Neuronal stem cell (in vitro differentiated cells): ENCODE measurements at places on chromosomes 5 and 9.

- H3K27me3 ChIP-seq = no peaks in the 10 kb centered on the region
- H3K36me3 ChIP-seq = peaks cover 48% of the 10 kb centered on the region
- no peak overlapping the region for H3K27ac ChIP-seq
- no peaks in the 10 kb centered on the region for H3K4me1 ChIP-seq
Observed at GRCh38 chr5:122019919-122020590, 58.0 kb downstream of the LOX start.

- H3K27ac ChIP-seq = no peak overlapping the region
- no peak overlapping the region for H3K4me3 ChIP-seq
- no peaks in the 10 kb centered on the region for H3K27me3 ChIP-seq
- H3K4me1 ChIP-seq = no peaks in the 10 kb centered on the region
- no peak for DNase-seq
- no peaks in the 10 kb centered on the region for H3K36me3 ChIP-seq
Observed at GRCh38 chr9:80890124-80890523, 799.2 kb downstream of the TLE1 start.

DNA sequence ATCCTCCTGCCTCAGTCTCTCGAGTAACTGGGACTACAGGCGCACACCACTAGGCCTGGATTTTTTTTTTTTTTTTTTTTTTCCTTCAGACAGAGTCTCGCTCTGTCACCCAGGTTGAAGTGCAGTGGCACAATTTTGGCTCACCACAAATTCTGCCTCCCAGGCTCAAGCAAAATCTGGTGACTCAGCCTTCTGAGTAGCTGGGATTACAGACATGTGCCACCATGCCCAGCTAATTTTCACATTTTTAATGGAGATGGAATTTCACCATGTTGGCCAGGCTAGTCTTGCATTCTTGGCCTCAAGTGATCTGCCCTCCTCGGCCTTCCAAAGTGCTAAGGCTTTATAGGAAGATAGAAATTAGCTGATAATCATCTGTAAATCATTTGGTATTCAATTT lies 43.9 kb downstream of the NSA2 start:
- H3K4me3 ChIP-seq = no peak overlapping the region
- DNase-seq = no peak
- H3K27ac ChIP-seq = no peak overlapping the region
- peaks cover 16% of the 10 kb centered on the region for H3K36me3 ChIP-seq

GRCh38 chr5:72612810-72613209 lies 105.6 kb upstream of the ZNF366 start:
- H3K27me3 ChIP-seq = no peaks in the 10 kb centered on the region
- H3K4me3 ChIP-seq = no peak overlapping the region
- H3K4me1 ChIP-seq = peaks cover 17% of the 10 kb centered on the region

- no peak overlapping the region for H3K4me3 ChIP-seq
Observed at GRCh38 chr9:116049456-116049855, 104.1 kb upstream of the PAPPA start.

DNA sequence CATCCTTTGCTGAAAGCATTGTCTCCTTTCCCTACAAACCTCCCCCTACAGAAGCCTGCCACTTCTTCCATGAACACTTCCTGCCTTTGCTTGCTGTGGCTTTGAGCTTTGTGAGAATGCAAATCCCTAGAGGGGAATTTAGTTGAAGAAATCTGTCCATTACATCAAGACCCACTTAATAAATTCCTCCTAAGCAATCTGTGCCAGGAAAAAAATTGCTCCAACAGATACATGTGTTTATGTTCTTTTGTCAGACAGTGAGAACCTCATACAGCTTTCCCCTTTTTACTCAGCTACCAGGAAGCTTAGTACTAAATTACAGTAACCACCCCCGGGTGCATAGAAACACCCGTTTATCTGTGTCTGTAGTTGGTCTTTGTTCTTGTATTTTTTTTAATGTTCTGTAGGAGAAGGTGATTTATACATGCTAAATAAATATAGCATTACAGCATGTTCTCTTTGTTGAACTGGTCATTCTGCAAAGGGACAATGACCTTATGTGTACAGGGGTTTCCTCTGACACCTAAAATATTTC lies 43.9 kb downstream of the SH3TC2 start:
- no peaks in the 10 kb centered on the region for H3K27me3 ChIP-seq
- no peak overlapping the region for H3K4me3 ChIP-seq
- no peaks in the 10 kb centered on the region for H3K36me3 ChIP-seq
- no peaks in the 10 kb centered on the region for H3K4me1 ChIP-seq

DNA sequence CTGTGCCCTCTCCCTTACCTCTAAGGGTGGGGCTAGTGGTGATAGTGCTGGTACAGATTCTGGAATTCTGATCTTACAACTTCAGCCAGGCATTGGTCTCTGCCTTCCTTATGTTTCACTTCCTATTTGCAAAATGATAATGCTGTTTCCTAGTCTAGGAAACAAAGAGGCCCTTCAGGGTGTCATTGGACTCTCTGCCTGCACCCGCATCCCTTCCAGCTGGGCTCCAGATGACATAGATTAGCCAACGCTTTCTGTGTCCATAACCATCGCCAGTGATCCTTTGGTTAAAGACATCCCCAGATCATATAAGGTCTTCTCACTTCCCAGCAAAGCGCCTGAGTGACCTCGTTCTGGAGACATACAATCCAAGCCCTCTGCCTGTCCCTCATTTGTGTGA lies 180.7 kb downstream of the ERCC6L2 start:
- H3K27ac ChIP-seq = no peak overlapping the region
- no peaks in the 10 kb centered on the region for H3K36me3 ChIP-seq
- H3K4me1 ChIP-seq = no peaks in the 10 kb centered on the region
- H3K27me3 ChIP-seq = no peaks in the 10 kb centered on the region
- no peak overlapping the region for H3K4me3 ChIP-seq

- peaks cover 4% of the 10 kb centered on the region for H3K4me1 ChIP-seq
- no peaks in the 10 kb centered on the region for H3K36me3 ChIP-seq
- no peaks in the 10 kb centered on the region for H3K27me3 ChIP-seq
- DNase-seq = no peak
- no peak overlapping the region for H3K27ac ChIP-seq
Observed at GRCh38 chr5:11377896-11378295, 526.4 kb downstream of the CTNND2 start.

DNA sequence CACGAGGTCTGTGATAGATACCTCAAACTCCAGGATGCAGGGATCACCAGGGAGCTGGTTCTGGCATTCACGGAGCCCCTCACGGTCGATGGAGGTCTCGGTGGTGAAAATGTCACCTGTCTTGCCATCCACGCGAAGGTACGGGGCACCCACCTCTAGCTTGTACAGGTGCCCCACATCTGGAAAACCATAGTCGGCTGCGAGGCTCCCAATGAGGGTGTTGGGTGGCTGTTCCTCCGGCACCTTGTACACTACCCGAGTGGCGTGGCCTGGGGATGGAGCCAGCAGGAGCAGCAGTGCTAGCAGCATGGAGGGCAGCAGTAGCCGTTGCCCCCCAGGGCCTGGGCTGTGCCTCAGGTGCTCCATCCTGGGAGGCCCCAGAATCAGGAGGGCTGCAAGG lies 9.2 kb downstream of the PCDH1 start:
- H3K4me1 ChIP-seq = peaks cover 3% of the 10 kb centered on the region
- H3K4me3 ChIP-seq = no peak overlapping the region
- no peaks in the 10 kb centered on the region for H3K27me3 ChIP-seq

GRCh38 chr9:37542895-37543294 lies 33.3 kb downstream of the FBXO10 start:
- H3K4me1 ChIP-seq = no peaks in the 10 kb centered on the region
- no peak for DNase-seq
- H3K27me3 ChIP-seq = no peaks in the 10 kb centered on the region
- H3K4me3 ChIP-seq = no peak overlapping the region
- H3K36me3 ChIP-seq = peaks cover 14% of the 10 kb centered on the region
- no peak overlapping the region for H3K27ac ChIP-seq

- H3K4me3 ChIP-seq = no peak overlapping the region
- no peak for DNase-seq
- no peak overlapping the region for H3K27ac ChIP-seq
- no peaks in the 10 kb centered on the region for H3K27me3 ChIP-seq
- H3K4me1 ChIP-seq = no peaks in the 10 kb centered on the region
- H3K36me3 ChIP-seq = no peaks in the 10 kb centered on the region
Observed at GRCh38 chr5:68739752-68740151, 354.1 kb upstream of the SLC30A5 start.

- no peaks in the 10 kb centered on the region for H3K27me3 ChIP-seq
- H3K4me3 ChIP-seq = peak overlapping the region; percentile 33
- H3K27ac ChIP-seq = no peak overlapping the region
- peaks cover 92% of the 10 kb centered on the region for H3K36me3 ChIP-seq
Observed at GRCh38 chr9:137762414-137763061, 115.0 kb upstream of the CACNA1B start.

GRCh38 chr5:62561896-62562295 lies 16.7 kb upstream of the LRRC70 start:
- no peak overlapping the region for H3K4me3 ChIP-seq
- no peak overlapping the region for H3K27ac ChIP-seq
- no peaks in the 10 kb centered on the region for H3K4me1 ChIP-seq
- H3K36me3 ChIP-seq = peaks cover 3% of the 10 kb centered on the region
- no peak for DNase-seq

DNA sequence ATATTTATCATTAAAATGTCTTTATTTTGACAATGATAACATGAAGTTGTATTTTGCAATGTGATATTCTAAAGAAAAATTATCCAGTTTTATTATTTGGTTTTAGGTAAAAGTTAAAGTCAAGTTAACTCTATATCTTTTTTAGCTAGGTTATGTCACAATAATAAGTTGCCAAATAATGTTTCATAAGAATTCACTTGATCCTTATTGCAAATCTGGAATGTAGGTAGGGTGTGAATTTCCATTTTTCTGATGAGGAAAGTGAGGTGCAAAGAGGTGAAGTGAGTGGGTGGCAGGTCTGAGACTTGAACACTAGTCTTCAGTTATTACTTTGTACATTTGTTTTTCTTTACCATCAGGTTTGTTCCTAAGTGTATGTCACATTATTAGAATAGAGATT lies 21.5 kb downstream of the SPINK5 start:
- H3K4me3 ChIP-seq = no peak overlapping the region
- no peaks in the 10 kb centered on the region for H3K36me3 ChIP-seq
- H3K4me1 ChIP-seq = peaks cover 6% of the 10 kb centered on the region
- no peak overlapping the region for H3K27ac ChIP-seq
- H3K27me3 ChIP-seq = no peaks in the 10 kb centered on the region
- DNase-seq = no peak

GRCh38 chr9:130825351-130825651 lies 9.8 kb upstream of the ABL1 start:
- no peak for DNase-seq
- no peak overlapping the region for H3K27ac ChIP-seq
- no peaks in the 10 kb centered on the region for H3K27me3 ChIP-seq
- peaks cover 24% of the 10 kb centered on the region for H3K4me1 ChIP-seq

GRCh38 chr5:112245656-112246055 lies 173.4 kb downstream of the EPB41L4A start:
- H3K27me3 ChIP-seq = no peaks in the 10 kb centered on the region
- peaks cover 5% of the 10 kb centered on the region for H3K36me3 ChIP-seq
- DNase-seq = peak; percentile 35
- no peak overlapping the region for H3K27ac ChIP-seq
- H3K4me1 ChIP-seq = peaks cover 17% of the 10 kb centered on the region
- H3K4me3 ChIP-seq = no peak overlapping the region

- H3K36me3 ChIP-seq = no peaks in the 10 kb centered on the region
- no peak for DNase-seq
- H3K27ac ChIP-seq = no peak overlapping the region
- peaks cover 4% of the 10 kb centered on the region for H3K4me1 ChIP-seq
- no peaks in the 10 kb centered on the region for H3K27me3 ChIP-seq
Observed at GRCh38 chr9:2059274-2059929, 44.3 kb downstream of the SMARCA2 start.

- no peak overlapping the region for H3K27ac ChIP-seq
- H3K27me3 ChIP-seq = no peaks in the 10 kb centered on the region
- no peaks in the 10 kb centered on the region for H3K4me1 ChIP-seq
Observed at GRCh38 chr9:103985077-103985476, 109.0 kb upstream of the SMC2 start.

- peak overlapping the region; percentile 70 for H3K27ac ChIP-seq
- H3K4me3 ChIP-seq = no peak overlapping the region
- no peaks in the 10 kb centered on the region for H3K27me3 ChIP-seq
- DNase-seq = no peak
Observed at GRCh38 chr5:109412981-109413402, 3.2 kb upstream of the PJA2 start.

GRCh38 chr5:175567954-175568353 lies 89.6 kb downstream of the SFXN1 start:
- H3K4me3 ChIP-seq = no peak overlapping the region
- H3K4me1 ChIP-seq = no peaks in the 10 kb centered on the region
- no peaks in the 10 kb centered on the region for H3K27me3 ChIP-seq
- DNase-seq = no peak
- no peak overlapping the region for H3K27ac ChIP-seq

- no peaks in the 10 kb centered on the region for H3K36me3 ChIP-seq
- H3K4me3 ChIP-seq = no peak overlapping the region
- H3K4me1 ChIP-seq = peaks cover 6% of the 10 kb centered on the region
- no peaks in the 10 kb centered on the region for H3K27me3 ChIP-seq
Observed at GRCh38 chr5:170104710-170105109, 987 bp upstream of the FOXI1 start.

GRCh38 chr9:75064307-75065025 lies 23.5 kb downstream of the NMRK1 start:
- H3K4me3 ChIP-seq = no peak overlapping the region
- no peak for DNase-seq
- no peak overlapping the region for H3K27ac ChIP-seq
- no peaks in the 10 kb centered on the region for H3K36me3 ChIP-seq
- H3K4me1 ChIP-seq = no peaks in the 10 kb centered on the region
- no peaks in the 10 kb centered on the region for H3K27me3 ChIP-seq

- H3K27ac ChIP-seq = no peak overlapping the region
- H3K4me1 ChIP-seq = no peaks in the 10 kb centered on the region
- no peak overlapping the region for H3K4me3 ChIP-seq
- H3K27me3 ChIP-seq = no peaks in the 10 kb centered on the region
- DNase-seq = no peak
- peaks cover 37% of the 10 kb centered on the region for H3K36me3 ChIP-seq
Observed at GRCh38 chr5:153767221-153768188, 271.2 kb downstream of the FAM114A2 start.

- H3K36me3 ChIP-seq = no peaks in the 10 kb centered on the region
- DNase-seq = no peak
- H3K4me3 ChIP-seq = no peak overlapping the region
Observed at GRCh38 chr9:38251036-38251860, 141.3 kb upstream of the ALDH1B1 start.

DNA sequence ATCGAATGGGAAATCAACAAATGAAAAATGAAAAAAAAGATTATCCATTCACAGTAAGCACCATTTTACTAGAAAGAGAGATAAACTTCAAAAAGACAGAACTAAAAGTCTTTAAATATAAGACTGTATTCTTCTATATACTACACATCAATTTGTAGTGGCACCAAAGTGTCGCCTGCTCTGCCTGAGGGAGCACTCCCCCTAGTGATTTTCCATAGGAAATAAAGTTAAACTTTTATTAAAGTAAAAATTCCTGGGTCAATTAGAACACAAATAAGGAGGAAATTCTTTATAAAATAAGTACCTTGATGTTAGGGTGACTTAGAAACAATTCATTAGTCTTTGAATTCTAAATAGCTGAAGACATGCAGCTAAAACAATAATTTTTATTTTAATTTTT lies 9.7 kb downstream of the RAD1 start:
- H3K36me3 ChIP-seq = peaks cover 71% of the 10 kb centered on the region
- no peak overlapping the region for H3K27ac ChIP-seq
- no peak overlapping the region for H3K4me3 ChIP-seq
- H3K4me1 ChIP-seq = no peaks in the 10 kb centered on the region
- H3K27me3 ChIP-seq = no peaks in the 10 kb centered on the region
